ENCODE measurements at places on chromosomes 4 and X.

GRCh38 chrX:9604908-9605306 is 140.0 kb downstream of the TBL1X start:
- no peak for DNase-seq

GRCh38 chr4:96406742-96407141 is 566.8 kb downstream of the PDHA2 start:
- DNase-seq = no peak

GRCh38 chrX:135513130-135513515 is 7.3 kb upstream of the INTS6L start:
- no peak for DNase-seq

- no peak for DNase-seq
Measured at GRCh38 chr4:73308286-73308685, 49.7 kb upstream of the ANKRD17 start.

GRCh38 chrX:617891-618290 is 12.7 kb upstream of the SHOX start:
- no peak for DNase-seq

DNA sequence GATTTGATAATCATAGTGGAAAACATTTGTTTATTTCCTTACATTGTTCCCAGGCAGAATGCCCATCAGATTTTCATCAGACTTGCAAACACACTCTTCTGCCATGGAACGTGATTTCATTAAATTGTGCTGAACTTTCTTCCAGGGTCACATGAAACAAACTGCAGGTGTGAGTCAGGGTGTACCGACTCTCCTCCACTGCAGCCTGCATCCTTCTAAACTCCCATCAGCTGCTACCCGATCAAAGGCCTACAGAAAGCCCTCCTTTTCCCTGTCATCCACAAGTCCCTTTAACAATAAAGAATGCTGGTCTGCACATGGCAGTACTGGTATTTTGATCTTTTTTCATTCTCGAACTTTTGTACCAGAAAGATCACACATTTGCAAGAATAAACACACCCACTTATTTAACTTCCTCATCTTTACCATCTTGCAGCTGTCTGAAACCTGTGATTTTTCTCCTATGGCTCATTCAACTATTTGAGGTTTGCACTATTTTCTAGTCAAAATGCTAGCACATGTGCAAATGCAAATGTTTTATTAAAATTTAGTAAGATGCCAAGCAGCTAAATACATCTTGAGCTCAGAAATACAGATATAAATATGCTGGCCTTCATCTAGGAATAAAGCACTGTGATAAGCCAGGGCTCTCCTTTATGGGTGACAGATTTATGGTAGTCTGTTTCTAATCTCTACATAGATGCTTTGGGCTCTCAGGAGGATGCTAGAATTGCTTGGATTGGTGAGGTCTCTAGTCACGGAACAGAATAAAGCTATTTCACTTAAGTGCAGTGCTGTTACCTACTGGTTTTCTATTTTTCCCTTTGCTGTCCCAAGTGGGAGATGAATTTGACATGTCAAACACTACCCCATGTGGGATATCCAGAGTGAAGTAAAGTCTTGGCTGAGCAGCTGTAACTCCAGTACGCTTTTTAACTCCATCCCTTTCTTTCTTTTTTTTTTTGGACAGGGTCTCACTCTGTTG is 25.8 kb upstream of the ARHGAP24 start:
- DNase-seq = no peak

DNA sequence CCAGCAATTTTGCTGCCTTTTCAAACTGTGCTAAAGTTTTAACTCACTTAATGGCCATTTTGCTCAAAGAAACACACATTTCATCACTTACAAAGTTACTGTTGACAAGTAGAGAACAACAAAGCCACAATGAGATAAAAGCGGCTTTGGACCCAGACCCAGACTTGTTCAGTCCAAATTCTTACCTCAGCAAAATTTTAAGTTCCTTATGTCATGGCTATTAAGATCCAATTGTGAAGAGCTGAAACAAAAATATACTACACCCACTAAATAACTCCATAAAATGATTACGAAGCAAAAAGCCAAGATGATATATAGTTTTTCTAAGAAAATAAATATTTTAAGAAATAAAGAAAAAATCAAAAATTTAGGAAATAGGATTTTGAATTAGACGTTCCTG is 137.0 kb upstream of the INPP4B start:
- no peak for DNase-seq

Data from activated T-helper 9 cell treated with anti-CD3 and anti-CD28 coated beads, Interleukin-2, amount 50 U/mL, for 16 hours (primary cell).